ENCODE measurements at places on chromosomes 7 and 10.

DNA sequence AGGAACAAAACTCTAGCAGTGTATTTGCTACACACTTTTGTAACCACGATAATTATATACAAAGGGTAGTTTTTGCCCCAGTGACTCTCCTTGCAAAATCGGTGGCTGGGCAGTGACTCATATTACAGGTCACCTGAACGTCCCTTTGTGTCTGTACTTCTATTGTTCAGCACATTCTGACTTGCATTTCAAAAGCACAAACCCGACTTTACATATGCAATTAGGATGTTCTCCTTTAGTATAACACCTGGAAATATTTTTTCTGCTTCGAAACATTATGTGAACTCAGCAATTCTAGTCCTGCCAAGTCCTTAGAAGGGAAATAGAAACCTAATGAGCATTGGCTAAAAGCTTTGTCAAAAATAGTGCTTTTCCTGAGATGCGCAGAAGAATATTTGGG lies 6.0 kb downstream of the PRR15 start:
- H3K36me3 ChIP-seq, result no peaks in the 10 kb centered on the region
- H3K27me3 ChIP-seq, result peaks cover 57% of the 10 kb centered on the region
- H3K4me3 ChIP-seq, result no peak overlapping the region
- DNase-seq, result no peak

- no peak overlapping the region for H3K27ac ChIP-seq
- no peak overlapping the region for H3K4me3 ChIP-seq
- no peaks in the 10 kb centered on the region for H3K4me1 ChIP-seq
- no peaks in the 10 kb centered on the region for H3K36me3 ChIP-seq
- H3K27me3 ChIP-seq, result peaks cover 3% of the 10 kb centered on the region
These were observed 154.4 kb downstream of the CACNB2 start for GRCh38 chr10:18294633-18295032.

- no peaks in the 10 kb centered on the region for H3K36me3 ChIP-seq
- no peaks in the 10 kb centered on the region for H3K27me3 ChIP-seq
- H3K4me3 ChIP-seq, result no peak overlapping the region
- no peak for DNase-seq
- H3K27ac ChIP-seq, result no peak overlapping the region
- no peaks in the 10 kb centered on the region for H3K4me1 ChIP-seq
These were observed 35.5 kb upstream of the WASL start for GRCh38 chr7:123784263-123784662.

GRCh38 chr10:97456034-97456685 lies 10.2 kb downstream of the ZDHHC16 start:
- peaks cover 6% of the 10 kb centered on the region for H3K27me3 ChIP-seq
- H3K27ac ChIP-seq, result peak overlapping the region; percentile 57
- DNase-seq, result no peak
- no peak overlapping the region for H3K4me3 ChIP-seq
- H3K36me3 ChIP-seq, result peaks cover 68% of the 10 kb centered on the region

- H3K4me1 ChIP-seq, result peaks cover 66% of the 10 kb centered on the region
- H3K36me3 ChIP-seq, result no peaks in the 10 kb centered on the region
- no peak for DNase-seq
- peak overlapping the region; percentile 97 for H3K27ac ChIP-seq
- peak overlapping the region; percentile 52 for H3K4me3 ChIP-seq
These were observed 39.4 kb downstream of the ZCCHC24 start for GRCh38 chr10:79405995-79406515.

DNA sequence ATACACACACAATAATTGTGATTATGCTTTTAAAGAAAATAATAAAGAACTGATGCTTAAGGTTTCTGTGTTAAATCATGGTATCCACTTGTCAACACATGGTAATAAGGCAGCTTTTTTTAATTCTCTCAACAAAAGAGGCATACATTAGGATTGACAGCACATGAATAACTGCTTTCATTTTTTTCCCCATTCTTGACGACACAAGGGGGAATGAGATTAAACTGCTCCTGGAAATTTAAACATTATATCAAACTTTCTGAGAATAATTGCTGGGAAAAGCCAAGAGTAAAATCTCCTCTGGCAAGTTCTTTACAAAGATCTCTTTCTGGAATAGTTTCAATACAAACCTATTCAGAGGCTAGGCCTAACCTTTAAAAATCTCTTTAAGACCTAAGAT lies 99.0 kb upstream of the GPR22 start:
- no peaks in the 10 kb centered on the region for H3K4me1 ChIP-seq
- no peaks in the 10 kb centered on the region for H3K36me3 ChIP-seq
- no peaks in the 10 kb centered on the region for H3K27me3 ChIP-seq

- no peak for DNase-seq
- H3K4me3 ChIP-seq, result no peak overlapping the region
- peaks cover 11% of the 10 kb centered on the region for H3K27me3 ChIP-seq
- no peak overlapping the region for H3K27ac ChIP-seq
- H3K4me1 ChIP-seq, result peaks cover 16% of the 10 kb centered on the region
These were observed 19.4 kb downstream of the STEAP1B start for GRCh38 chr7:22480523-22481075.

DNA sequence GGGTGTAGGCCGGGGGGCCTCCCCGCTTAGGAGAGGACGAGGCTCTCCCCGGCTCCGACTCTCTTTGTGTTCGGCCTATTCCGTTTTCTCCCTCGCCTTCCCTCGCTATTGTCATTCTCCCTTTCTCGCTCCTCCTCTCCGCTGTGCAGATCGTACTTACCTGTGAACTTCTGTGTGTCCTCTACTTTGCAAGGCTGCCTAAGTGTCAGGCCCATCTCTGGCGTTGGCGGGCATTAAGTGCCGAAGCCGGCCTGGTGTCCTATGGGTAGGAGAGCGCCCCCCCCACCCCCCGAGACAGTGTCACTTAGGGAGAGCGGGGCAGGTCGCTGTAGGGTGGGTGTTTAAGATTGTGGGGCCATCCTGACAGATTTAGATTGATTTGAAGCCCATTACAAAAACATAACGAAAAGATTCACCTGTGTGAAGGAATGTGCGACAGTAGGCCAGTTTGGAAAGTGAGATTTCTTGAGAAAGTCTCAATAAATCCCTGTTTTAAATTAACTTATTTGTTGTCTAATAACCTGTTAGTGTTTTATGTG lies 579 bp downstream of the RBM33 start:
- peak; percentile 36 for DNase-seq
- H3K27ac ChIP-seq, result peak overlapping the region; percentile 100
- peaks cover 15% of the 10 kb centered on the region for H3K27me3 ChIP-seq
- peaks cover 93% of the 10 kb centered on the region for H3K36me3 ChIP-seq
- H3K4me1 ChIP-seq, result peaks cover 29% of the 10 kb centered on the region

- no peak for DNase-seq
- peaks cover 14% of the 10 kb centered on the region for H3K4me1 ChIP-seq
- no peak overlapping the region for H3K27ac ChIP-seq
- H3K36me3 ChIP-seq, result peaks cover 13% of the 10 kb centered on the region
These were observed 59.7 kb upstream of the LAMB4 start for GRCh38 chr7:108189733-108190388.

DNA sequence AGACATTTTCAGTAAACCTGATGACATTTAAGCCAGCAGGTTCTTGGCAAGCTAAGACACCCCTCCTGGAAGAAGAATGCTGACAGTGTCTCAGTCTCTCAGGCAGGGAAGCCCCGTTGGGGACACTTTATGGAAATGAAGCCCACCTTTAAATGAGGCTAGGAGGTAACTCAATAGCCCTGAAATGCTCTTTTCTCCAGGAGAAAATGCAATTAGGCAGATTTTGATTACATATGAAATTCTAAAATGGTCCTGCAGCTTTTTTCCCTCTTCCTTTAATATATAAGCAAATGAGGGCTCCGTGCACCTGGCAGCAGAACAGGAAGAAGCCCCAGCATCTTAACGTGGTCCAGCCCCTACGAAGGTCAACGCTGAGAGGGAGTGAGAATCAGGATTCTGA lies 65.8 kb upstream of the CHST15 start:
- H3K4me3 ChIP-seq, result no peak overlapping the region
- H3K36me3 ChIP-seq, result peaks cover 4% of the 10 kb centered on the region
- H3K27me3 ChIP-seq, result peaks cover 33% of the 10 kb centered on the region
- H3K4me1 ChIP-seq, result peaks cover 4% of the 10 kb centered on the region

DNA sequence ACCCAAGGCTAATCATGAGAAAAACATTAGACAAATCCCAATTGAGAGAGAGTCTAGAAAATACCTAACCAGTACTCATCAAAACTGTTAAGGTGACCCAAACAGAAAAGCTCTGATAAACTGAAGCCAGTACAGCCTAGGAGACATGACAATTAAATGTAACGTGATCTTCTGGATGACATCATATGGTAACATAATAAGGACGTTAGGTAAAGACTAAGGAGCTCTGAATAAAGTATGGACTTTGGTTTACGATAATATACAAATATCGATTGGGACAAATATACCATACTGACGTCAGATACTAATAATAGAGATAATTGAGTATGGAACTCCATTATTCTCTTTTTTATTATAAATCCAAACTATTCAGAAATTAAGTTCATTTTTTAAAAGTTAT lies 561.1 kb upstream of the STEAP1 start:
- H3K36me3 ChIP-seq, result no peaks in the 10 kb centered on the region
- H3K27me3 ChIP-seq, result no peaks in the 10 kb centered on the region
- H3K27ac ChIP-seq, result no peak overlapping the region
- no peak overlapping the region for H3K4me3 ChIP-seq

DNA sequence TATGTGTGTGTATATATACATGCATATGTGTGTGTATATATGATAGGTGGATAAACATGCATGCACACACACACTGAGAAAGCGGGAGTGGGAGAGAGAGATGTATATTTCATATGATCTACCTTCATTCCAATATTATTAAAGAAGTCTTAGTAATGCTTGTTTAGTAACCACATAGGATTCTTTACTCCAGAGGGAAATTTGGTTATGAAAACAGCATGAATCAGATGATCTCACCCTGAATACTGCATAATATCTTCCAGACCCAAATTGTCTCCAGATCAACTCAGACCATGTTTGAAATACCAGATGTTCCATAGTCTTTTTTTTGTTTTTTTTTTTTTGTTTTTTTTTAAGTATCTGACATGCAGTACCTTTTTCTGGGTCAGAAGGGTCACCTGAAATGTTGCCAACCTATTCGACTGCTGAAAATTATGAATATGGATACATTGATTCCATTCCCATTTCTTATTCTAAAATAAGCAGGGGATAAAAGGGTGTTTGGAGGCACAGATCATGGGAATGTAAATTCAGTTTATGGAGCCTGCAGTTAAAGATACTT lies 17.4 kb downstream of the TES start:
- H3K4me3 ChIP-seq, result no peak overlapping the region
- H3K27ac ChIP-seq, result no peak overlapping the region
- H3K36me3 ChIP-seq, result peaks cover 4% of the 10 kb centered on the region
- no peak for DNase-seq

- peaks cover 10% of the 10 kb centered on the region for H3K27me3 ChIP-seq
- no peak for DNase-seq
- peak overlapping the region; percentile 89 for H3K4me3 ChIP-seq
These were observed 2.3 kb downstream of the GLRX3 start for GRCh38 chr10:130138479-130138866.

- peak overlapping the region; percentile 55 for H3K4me3 ChIP-seq
- no peaks in the 10 kb centered on the region for H3K36me3 ChIP-seq
- H3K27ac ChIP-seq, result peak overlapping the region; percentile 90
- H3K27me3 ChIP-seq, result no peaks in the 10 kb centered on the region
- peaks cover 72% of the 10 kb centered on the region for H3K4me1 ChIP-seq
These were observed 84.7 kb downstream of the SPAG6 start for GRCh38 chr10:22429981-22430421.

GRCh38 chr10:45653454-45653853 lies 19.1 kb downstream of the ZFAND4 start:
- no peaks in the 10 kb centered on the region for H3K27me3 ChIP-seq
- no peak overlapping the region for H3K4me3 ChIP-seq
- no peak overlapping the region for H3K27ac ChIP-seq
- peaks cover 15% of the 10 kb centered on the region for H3K4me1 ChIP-seq

- H3K27ac ChIP-seq, result no peak overlapping the region
- DNase-seq, result peak; percentile 15
- H3K27me3 ChIP-seq, result no peaks in the 10 kb centered on the region
- no peaks in the 10 kb centered on the region for H3K36me3 ChIP-seq
- H3K4me3 ChIP-seq, result no peak overlapping the region
- no peaks in the 10 kb centered on the region for H3K4me1 ChIP-seq
These were observed 285.9 kb upstream of the SMIM30 start for GRCh38 chr7:113404245-113404644.

GRCh38 chr7:114112806-114113205 lies 194.0 kb upstream of the PPP1R3A start:
- no peaks in the 10 kb centered on the region for H3K36me3 ChIP-seq
- H3K4me3 ChIP-seq, result no peak overlapping the region

DNA sequence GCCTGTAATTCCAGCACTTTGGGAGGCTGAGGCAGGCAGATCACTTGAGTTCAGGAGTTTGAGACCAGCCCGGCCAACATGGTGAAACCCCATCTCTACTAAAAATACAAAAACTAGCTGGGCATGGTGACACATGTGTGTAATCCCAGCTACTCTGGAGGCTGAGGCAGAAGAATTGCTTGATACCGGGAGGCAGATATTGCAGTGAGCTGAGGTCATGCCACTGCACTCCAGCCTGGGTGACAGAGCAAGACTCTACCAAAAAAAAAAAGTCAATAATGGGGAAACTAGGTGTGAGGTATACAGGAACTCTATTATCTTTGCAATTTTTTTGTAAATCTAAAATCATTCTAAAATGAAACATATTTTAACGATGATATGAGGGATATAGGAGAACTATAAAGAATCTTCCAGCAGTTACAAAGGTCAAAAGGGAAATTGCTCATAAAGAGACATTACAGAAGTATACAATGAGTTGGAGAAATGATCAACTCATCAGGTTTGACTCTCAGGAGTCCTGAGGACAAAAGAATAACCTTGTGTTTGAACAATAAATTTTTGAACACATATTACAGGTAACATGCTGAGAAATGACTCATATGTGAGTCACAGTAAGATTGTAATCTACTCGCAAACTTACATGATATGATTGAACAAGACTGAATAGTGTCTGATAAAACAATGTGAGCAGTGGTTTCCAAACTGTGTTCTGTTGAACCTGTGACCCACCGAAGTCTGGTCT lies 272.6 kb downstream of the FGFR2 start:
- no peak overlapping the region for H3K4me3 ChIP-seq
- no peak for DNase-seq
- H3K36me3 ChIP-seq, result no peaks in the 10 kb centered on the region
- peaks cover 10% of the 10 kb centered on the region for H3K27me3 ChIP-seq
- peaks cover 32% of the 10 kb centered on the region for H3K4me1 ChIP-seq
- no peak overlapping the region for H3K27ac ChIP-seq

GRCh38 chr7:36668080-36668479 lies 56.2 kb downstream of the AOAH start:
- H3K4me3 ChIP-seq, result no peak overlapping the region
- H3K27ac ChIP-seq, result no peak overlapping the region
- H3K27me3 ChIP-seq, result peaks cover 3% of the 10 kb centered on the region
- peaks cover 8% of the 10 kb centered on the region for H3K4me1 ChIP-seq
- DNase-seq, result no peak

GRCh38 chr10:120392245-120392644 lies 64.8 kb upstream of the PLPP4 start:
- H3K4me3 ChIP-seq, result no peak overlapping the region
- H3K27me3 ChIP-seq, result peaks cover 14% of the 10 kb centered on the region
- no peaks in the 10 kb centered on the region for H3K36me3 ChIP-seq

- no peaks in the 10 kb centered on the region for H3K4me1 ChIP-seq
- H3K27ac ChIP-seq, result no peak overlapping the region
- H3K36me3 ChIP-seq, result no peaks in the 10 kb centered on the region
- H3K27me3 ChIP-seq, result peaks cover 24% of the 10 kb centered on the region
These were observed 25.5 kb downstream of the CFAP70 start for GRCh38 chr10:73333202-73333601.

- H3K27ac ChIP-seq, result no peak overlapping the region
- H3K27me3 ChIP-seq, result peaks cover 13% of the 10 kb centered on the region
- peaks cover 31% of the 10 kb centered on the region for H3K4me1 ChIP-seq
- no peak overlapping the region for H3K4me3 ChIP-seq
These were observed 35.6 kb upstream of the PPP1R17 start for GRCh38 chr7:31651234-31652062.

GRCh38 chr7:149209518-149210269 lies 14.3 kb downstream of the ZNF282 start:
- H3K27me3 ChIP-seq, result no peaks in the 10 kb centered on the region
- DNase-seq, result peak; percentile 60
- H3K4me1 ChIP-seq, result peaks cover 8% of the 10 kb centered on the region
